Right renal cortex interstitium (tissue), 3 donors: ENCODE measurements at places on chromosomes 1 and 21. TPM values are rescaled to one million over a fixed set of nuclear protein-coding genes. Genes with fewer than 3 reads are reported as not detected.

- no peak for DNase-seq
Observed at GRCh38 chr1:81597720-81598426, 202.9 kb upstream of the ADGRL2 start.

DNA sequence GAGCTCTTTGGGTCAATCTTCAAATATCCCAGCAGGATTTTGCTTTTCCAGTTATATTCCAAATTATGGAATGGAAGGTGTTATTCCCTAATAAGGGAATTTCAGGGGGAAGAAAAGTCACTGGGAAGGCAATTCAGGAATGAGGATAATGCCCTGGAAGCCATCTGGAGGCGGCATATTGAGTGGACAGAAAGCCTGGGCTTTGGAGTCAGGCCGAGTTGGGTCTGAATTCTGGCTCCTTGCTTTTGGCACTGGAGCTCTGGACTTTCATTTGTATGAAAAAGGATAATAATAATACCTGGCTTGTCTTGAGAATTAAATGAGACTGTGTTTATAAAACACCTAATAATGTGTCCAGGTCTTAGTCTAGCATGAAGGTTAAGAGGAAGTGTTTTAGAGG, 16.5 kb downstream of the GREM2 start:
- no peak for DNase-seq

ZMYM4 gene
- polyA plus RNA-seq: 76.9 TPM

DNA sequence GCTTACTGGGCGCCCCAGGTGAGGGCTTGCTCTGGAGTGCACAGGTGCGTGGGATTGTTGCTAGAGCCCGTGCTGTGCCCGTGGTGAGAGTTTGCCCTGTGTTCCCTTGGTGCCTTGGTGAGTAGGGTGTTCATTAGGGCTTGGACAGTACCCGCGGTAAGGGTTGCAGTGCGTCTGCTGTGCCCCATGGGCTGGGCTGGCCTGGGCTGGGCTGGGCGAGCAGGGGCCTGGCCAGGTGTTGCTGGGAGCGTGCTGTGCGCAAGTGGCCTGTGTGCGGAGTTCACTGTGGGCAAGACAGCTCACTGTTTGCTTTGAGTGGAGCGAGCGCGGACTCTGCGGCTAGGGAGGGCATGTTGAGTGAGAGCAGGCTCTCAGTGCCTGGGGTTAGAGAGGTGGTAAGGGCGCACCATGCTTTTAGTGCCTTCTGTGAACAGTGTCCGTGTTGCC, 725 bp downstream of the CR1L start:
- no peak for DNase-seq

CLDN17 gene
- polyA plus RNA-seq: not detected

DNA sequence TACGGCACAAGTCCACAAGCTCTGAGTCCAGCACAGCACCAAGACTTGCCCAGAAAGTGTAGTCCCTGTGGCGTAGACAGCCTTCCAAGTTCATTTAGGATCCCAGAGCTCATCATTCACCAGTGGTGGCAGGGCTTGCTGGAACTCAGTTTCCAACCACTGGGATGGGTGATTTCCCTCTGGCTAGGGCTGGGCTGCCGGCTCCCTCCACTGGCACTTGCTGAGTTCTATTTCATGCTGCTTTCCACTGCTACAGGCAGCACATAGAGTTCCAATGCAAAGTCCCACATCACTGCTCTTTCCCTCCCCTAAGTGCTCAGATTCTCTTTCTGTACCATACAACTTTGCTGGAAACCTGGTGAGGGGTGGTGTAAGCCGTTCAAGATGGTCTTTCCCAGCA, 510.3 kb upstream of the TMPRSS15 start:
- no peak for DNase-seq

C1orf74 gene
- polyA plus RNA-seq: 4.1 TPM

C8A gene
- not detected for polyA plus RNA-seq

DCST1 gene
- 0.29 TPM for polyA plus RNA-seq

CFHR4 gene
- not detected for polyA plus RNA-seq

DNA sequence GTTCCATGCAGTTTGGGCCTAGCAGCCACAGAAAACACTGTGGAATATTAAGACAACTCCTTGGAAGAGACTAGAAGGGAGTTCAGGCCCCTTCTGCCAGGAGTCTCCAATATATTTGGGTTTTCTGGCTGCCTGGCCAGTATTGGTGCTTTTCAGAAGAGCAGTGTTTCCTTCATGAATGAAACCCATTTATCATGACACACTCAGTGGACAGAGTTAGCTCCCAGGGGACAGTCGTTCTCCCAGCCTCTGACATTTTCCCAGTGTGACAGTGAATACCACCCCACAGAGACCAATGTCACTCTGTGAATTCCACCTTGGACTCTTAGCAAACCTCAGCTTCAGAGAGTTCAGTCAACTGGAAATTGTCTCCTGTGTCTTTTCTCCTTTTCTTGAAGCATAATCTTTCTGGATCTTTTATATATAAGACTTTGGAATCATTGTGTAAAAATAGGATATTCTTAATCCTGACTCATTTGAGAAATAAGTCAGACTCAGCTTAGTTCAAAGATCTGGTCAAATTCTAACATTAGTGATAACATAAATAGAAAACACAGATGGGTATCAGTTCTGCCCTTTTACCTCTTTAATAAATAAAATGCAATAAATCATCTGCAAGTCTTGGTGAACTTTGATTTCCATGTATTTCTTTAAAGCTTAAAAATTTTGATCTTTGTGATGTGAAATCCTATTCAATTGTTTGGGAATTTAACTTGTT, 40.4 kb downstream of the GNG12 start:
- DNase-seq: no peak

GRCh38 chr1:212686069-212686468, 13.6 kb downstream of the BATF3 start:
- no peak for DNase-seq

- peak; percentile 87 for DNase-seq
Observed at GRCh38 chr1:185317034-185317885, at the start of gene IVNS1ABP. Gene IVNS1ABP (minus strand): TSS chr1:185317243. CDS start chr1:185309493, 7,750 bp downstream.

GRCh38 chr1:50742523-50742922, 217.5 kb downstream of the FAF1 start:
- no peak for DNase-seq

DNA sequence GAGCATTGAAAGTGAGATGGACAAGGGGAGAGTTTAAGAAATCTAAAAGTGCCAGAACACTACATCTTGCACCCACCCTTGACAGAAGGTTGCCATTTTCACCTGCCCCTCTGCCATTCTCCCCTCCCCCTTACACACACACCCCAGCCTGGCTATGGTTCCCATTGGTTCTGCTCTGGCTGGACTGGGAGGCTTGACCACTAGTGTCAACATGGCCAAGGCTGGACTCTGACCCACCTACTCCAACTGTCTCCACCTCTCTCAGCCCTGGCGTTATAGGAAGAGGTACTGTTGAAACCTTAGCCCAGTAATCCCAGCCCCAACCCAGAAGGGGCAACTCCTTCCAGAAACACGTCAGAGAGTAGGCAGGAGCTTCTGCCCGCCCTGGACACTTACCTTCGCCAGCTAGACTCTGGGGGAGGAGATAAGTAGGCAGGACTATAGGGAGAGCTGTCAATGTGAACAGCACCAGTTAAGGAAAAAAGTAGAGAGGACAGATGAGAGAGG, 4.5 kb downstream of the CRTC2 start:
- no peak for DNase-seq

DNA sequence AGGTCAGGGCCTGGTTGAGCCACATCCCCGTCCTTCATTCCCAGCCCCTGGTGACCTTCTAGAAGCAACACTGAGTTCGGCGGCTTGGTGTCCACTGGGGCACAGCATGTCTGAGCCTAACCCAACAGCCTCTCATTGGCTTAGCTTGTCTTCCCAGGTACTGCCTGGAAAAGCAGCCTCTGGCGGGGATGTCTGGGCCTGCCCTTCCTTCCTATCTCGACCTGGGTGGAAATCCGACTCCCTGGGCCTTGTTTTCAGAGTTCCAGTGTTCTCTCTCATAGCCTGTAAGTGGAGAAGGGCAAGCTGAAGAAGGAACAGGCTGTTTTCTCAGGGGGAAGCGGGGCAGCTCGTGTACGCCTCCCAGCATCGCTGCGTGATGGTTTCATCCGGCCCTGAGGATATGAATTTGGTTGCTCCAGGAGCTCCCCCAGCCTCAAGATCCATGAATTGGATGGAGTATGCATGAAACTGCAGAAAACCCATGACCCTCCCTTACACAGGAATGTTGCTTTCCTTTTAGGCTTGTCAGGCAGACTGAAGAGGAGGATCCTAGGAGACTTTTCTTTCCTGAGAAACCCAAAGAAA, 116.5 kb upstream of the IRF2BP2 start:
- no peak for DNase-seq

- no peak for DNase-seq
Observed at GRCh38 chr1:58754073-58754613, 29.7 kb downstream of the JUN start.
